HT-29 (cell line): ENCODE measurements at places on chromosomes 11 and 22.

- DNase-seq: no peak
Measured at GRCh38 chr11:113998574-113998973, 23.7 kb downstream of the HTR3A start.

- DNase-seq: no peak
Measured at GRCh38 chr11:93536101-93536861, 6.9 kb downstream of the SMCO4 start.

DNA sequence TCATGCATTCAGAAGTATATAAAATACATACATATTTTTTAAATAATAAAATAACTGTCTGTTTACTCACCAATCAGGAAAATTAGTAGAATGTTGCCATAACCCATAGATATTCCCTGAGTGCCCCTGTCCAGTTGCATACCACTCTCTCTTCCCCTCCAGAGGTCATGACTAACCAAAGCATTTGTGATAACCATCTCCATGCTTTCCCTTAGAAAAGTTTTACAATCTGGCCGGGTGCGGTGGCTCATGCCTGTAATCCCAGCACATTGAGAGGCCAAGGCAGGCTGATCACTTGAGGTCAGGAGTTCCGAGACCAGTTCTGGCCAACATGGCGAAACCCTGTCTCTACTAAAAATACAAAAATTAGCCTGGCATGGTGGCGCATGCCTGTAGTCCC, 33.2 kb upstream of the LDHA start:
- DNase-seq: no peak

DNA sequence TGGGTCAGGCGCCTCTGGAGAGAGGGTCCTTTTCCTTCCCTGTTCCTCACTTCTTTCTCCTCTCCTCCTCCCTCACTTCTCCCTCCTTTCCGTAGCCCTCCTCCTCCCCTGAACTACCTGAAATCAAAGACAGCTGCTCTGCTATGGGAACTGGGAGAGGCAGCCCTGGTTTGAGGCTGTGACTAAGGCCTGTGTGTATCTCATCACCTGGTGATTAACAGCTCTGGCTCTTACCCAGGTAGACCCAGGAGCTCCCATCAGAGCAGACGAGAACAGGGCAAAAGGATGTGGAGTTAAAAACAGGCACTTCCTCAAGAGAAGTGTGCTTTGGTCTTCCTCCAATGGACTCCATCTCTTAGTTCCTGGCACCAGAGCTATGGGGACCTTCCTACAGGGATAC, 5.8 kb downstream of the ISX start:
- DNase-seq: no peak

DNA sequence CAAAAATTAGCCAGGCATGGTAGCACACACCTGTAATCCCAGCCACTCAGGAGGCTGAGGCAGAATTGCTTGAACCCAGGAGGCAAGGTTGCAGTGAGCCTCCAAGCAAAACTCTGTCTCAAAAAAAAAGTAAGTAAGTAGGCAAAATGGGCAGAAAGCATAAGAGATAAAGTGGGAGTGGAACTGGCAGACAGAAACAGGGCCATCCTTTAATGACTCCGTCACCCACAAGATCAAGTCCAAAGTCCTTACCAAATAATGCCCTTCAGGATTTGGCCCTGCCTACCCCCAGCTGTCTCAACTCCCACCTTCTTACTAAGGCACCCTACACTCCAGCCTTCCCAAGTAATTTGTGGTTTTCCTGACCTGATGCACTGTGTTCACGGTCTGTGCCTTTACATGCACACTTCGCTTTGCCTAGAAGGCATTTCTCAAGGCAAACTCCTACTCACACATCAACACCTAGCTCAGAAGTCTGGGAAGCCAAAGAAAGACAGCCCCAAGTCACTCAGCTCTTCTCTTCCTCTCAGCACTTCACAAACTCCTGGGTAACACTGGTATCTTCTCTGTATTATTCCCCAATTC, 6.1 kb downstream of the MAPK1 start:
- DNase-seq: no peak

DNA sequence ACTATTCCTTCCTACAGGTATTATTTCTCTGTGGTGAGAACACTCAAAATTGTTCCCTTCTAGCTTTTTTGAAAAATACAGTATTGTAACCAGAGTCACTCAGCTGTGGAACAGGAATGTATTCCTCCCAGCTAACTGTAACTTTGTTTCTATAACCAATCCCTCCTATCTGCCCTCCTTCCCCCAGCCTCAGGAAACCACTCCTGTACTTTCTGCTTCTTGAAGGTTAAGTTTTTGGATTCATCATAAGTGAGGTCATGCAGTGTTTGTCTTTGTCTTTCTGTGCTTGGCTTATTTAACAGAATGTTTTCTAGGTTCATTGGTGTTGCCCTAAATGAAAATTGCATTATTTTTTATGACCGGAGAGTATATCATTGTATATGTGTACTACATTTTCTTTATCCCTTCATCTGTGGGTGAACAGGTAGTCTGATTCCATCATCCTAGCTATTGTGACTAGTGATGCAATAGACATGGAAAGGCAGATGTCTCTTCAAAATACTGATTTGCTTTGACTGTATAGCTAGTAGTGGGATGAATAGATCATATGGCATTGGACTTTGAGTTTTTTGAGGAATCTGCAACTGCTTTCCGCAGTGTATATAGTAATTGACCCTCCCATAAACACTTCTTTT, 112.9 kb upstream of the GRK3 start:
- no peak for DNase-seq

- DNase-seq: no peak
Measured at GRCh38 chr11:133326332-133326731, 206.0 kb downstream of the OPCML start.

DNA sequence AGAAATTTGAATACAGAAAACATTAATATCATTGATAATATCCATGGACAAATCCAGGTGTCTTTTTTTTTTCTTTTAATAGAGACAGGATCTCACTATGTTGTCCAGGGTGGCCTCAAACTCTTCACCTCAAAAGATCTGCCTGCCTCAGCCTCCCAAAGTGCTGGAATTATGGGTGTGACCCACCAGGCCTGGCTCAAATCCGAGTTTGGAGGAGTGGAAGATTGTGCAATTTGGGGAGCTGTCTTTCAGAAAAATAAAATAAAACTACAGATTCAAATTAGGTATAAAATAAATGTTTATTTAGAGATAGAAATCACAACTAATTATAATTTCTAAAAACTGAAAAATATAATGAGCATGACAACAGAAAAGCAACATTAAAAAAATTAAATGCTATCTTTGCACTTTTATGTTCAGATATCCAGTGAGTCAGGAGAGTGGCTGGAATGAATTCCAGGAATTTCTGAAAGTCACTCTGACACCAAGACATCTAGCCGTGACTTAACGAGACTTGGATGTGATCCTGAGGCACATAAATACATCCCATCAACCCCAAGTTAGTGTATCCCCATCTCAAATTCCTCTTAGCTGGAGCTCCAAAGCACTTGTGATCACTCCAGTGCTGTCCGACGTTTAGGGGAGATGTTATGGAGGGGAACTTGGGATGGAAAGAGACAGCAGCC, 128.6 kb upstream of the THY1 start:
- DNase-seq: no peak

DNA sequence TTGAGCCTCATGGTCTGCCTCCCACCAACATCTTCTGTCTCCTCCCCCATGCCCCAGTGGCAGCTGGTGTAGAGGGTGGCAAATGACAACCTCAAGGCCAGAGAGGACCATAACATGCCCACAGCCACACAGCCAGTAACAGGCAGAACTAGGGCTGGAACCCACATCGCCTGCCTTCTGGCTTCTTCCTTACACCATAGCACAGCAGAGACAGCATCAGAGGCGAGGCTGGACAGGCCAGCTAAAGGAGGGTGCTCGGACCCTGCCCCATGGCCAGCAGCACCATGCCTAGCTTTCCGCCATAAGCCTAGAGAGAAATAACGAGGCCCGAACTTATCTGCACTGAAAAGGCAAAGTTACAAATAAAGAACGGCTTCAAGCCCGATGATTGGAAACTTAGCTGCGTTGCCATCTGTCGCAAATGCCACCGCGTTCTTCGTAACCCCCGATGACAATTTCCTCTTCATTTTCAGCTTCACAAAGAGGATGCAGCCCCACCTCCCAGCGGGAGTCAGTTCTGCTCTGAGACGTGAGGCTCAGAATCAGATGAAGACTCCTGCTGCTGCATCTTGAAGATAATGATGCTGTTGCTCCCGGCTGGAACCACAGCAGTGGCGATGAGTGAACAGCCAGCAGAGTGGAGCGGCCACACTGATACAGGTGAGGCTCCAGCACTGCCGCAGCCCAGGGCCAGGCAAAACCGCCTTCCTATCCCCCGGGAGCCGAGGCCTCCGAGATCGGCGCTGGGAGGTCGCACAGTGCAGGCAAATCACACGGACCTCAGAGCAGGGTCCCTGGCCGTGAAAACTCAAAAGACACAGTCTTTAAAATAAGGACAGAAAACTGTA, 73.8 kb upstream of the RTL6 start:
- no peak for DNase-seq

GRCh38 chr11:73213196-73214143, 4.6 kb upstream of the P2RY2 start:
- peak; percentile 44 for DNase-seq

GRCh38 chr11:118010738-118011461, 24.7 kb downstream of the IL10RA start:
- DNase-seq: no peak

- DNase-seq: no peak
Measured at GRCh38 chr11:11871991-11872401, 30.2 kb downstream of the USP47 start.

DNA sequence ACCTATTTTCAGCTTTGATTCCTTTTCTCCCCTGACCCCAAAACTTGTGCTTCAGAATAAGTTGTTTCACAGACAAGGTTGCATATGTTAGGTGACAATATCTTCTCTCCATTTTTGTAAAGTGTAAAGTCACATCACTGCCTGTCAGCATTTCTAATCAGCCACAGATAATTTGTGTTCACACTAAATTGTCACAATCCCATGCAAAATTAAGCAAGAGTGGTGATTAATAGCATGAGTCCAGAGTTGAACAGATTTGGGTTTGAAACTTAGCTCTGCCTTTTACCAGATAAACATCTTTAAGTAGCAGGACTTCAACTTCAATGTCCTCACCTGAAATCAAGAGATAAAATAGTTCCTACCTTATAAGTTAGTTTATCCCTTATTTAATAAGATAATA, 80.1 kb downstream of the MICAL2 start:
- DNase-seq: no peak

- DNase-seq: no peak
Measured at GRCh38 chr11:35751664-35752061, 89.1 kb downstream of the TRIM44 start.

- DNase-seq: no peak
Measured at GRCh38 chr11:128405714-128406662, 181.4 kb downstream of the ETS1 start.

- no peak for DNase-seq
Measured at GRCh38 chr22:24843048-24843447, 37.0 kb downstream of the SGSM1 start.

GRCh38 chr11:66891851-66892660, 35.2 kb downstream of the LRFN4 start:
- peak; percentile 89 for DNase-seq

GRCh38 chr11:35550374-35551036, 25.1 kb upstream of the PAMR1 start:
- DNase-seq: no peak

GRCh38 chr11:66287889-66288670, 863 bp downstream of the YIF1A start:
- DNase-seq: peak; percentile 50

DNA sequence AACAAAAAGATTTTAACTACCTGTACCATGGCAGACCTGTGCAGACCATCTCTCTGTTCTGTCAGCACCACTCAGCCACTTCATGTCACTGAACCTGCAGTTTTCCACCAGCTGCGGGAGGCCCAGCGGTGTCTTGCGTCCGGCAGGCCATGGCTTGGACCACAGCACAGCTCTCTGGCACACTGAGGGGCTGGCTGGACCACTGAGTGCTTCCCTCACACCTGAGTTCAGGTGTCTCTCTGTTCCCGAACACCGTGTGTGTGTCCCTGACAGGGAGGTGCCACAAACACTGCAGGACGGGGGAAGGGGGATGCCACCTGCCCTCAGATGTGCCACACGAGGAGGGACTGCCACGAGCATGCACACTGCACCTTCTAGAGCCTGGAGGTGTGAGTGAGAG, 17.7 kb downstream of the MOV10L1 start:
- DNase-seq: no peak

- DNase-seq: no peak
Measured at GRCh38 chr11:16610738-16611388, 127.6 kb upstream of the C11orf58 start.

DNA sequence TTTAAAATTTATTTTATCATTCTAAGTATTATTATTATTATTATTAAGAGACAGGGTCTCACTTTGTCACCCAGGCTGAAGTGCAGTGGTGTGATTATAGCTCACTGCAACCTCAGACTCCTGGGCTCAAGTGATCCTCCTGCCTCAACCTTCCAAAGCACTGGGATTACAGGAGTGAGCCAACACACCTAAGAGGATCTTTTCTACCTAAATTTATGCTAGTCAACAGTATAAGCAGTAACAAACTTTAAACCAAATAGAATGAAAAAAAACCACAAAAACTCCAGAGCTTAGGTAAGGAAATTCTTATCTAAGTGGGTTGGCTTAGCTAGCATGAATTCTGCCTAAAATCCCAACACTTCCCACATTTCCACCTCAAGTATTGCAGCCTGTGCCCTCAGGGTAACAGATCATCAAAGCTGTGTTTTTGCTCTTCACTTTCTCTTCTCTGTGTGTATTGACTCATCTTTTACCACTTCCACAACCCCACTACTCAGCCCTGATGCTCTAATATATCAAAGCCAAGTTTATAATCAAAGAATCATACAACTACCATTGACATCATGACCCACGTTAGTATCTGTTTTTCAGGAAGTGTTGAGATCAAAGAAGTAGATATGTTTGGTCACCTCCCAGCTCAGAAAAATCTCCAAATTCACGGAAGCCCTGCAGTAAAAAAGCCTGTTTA, 93.7 kb upstream of the SPON1 start:
- no peak for DNase-seq

GRCh38 chr11:13068211-13068610, 59.1 kb downstream of the RASSF10 start:
- DNase-seq: no peak

DNA sequence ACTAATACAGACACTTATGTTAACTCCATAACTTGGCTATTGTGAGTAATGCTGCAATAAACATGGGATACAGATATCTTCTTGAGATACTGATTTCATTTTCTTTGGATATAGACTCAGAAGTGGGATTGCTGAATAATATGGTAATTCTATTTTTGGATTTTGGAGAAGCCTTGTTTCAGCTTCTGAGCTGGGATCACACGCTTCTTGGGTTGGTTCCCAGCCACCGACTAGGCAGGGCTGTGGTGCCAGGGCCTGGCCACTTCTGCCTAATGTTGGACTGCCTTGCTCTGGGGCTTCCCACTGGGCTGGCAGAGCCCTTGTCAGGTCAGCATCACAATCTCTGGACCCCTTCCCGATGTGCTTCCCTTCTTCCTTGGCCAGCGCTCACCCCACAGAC, 14.0 kb upstream of the MCHR1 start:
- DNase-seq: no peak

GRCh38 chr22:32531931-32532819, 57.6 kb downstream of the FBXO7 start:
- DNase-seq: no peak
